Vagina (tissue), 2 donors: ENCODE measurements at places on chromosomes 7 and 10. TPM values are rescaled to one million over a fixed set of nuclear protein-coding genes. Genes with fewer than 3 reads are reported as not detected.

The HOXA2 gene
- total RNA-seq = 2.0 TPM

The ALKBH4 gene
- 8.3 TPM for total RNA-seq

The UCMA gene
- total RNA-seq = not detected

The JAKMIP3 gene
- total RNA-seq = 0.49 TPM

The FFAR4 gene
- total RNA-seq = 1.5 TPM

The PNLIPRP2 gene
- total RNA-seq = not detected

The PAX4 gene
- total RNA-seq = not detected

GRCh38 chr7:158074896-158075632 is 512.6 kb downstream of the PTPRN2 start:
- no peaks in the 10 kb centered on the region for H3K4me1 ChIP-seq
- no peaks in the 10 kb centered on the region for H3K27me3 ChIP-seq
- H3K36me3 ChIP-seq = no peaks in the 10 kb centered on the region
- DNase-seq = no peak
- H3K4me3 ChIP-seq = no peak overlapping the region

- H3K36me3 ChIP-seq = no peaks in the 10 kb centered on the region
- H3K4me3 ChIP-seq = peak overlapping the region; percentile 86
- no peaks in the 10 kb centered on the region for H3K27me3 ChIP-seq
These were observed 2.1 kb downstream of the PCOLCE start for GRCh38 chr7:100604028-100604975.

DNA sequence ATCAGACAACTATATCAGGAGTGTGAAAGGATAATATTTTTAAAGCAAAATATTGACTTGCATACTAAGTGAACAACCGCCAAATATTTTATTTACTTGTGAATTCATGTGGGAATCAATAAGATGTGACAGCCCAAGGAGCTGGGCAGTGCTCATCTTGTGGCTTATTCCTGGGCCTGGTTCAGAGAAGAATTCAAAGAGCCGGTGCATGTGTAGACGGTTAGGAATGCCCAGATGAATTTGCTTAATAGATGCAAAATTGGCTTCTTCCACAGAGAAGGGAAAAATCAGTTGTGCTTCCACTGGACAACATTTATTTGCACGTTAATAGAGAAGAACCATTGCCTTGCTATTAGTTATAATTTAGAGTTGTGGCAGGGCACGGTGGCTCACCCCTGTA is 4.4 kb downstream of the MYL7 start:
- H3K4me3 ChIP-seq = no peak overlapping the region
- H3K4me1 ChIP-seq = no peaks in the 10 kb centered on the region

DNA sequence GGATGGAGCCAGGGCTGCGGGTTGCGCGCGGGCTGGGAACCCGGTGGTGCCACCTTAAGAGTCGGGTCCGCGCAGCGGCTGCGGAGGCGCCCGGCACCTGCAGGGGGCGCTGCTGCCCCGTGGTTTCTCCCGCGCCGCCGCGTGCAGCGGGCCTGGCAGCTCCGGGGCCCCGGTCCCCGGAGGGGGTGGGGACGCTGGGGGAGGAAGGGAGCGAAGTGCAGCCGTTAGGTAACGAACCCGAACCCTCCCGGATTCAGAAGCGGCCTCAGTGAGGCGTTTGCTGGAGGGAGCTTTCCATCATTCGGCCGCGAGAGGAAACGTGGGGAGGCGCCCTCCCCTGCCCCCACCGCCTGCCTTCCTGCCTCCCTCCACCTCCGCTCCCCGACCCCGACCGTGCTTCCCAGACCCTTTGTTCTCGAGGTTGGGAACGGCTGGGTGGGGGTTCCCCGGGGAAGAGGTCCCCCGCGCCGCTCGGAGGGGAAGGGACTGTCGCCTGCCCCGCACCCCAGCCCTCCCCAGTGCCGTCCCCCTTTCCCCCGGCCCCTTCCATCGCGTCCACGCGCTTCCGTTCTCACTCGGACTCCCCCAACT is 29.6 kb downstream of the SKIDA1 start:
- peak overlapping the region; percentile 77 for H3K4me3 ChIP-seq
- no peak for DNase-seq
- H3K27me3 ChIP-seq = no peaks in the 10 kb centered on the region
- H3K4me1 ChIP-seq = peaks cover 21% of the 10 kb centered on the region

DNA sequence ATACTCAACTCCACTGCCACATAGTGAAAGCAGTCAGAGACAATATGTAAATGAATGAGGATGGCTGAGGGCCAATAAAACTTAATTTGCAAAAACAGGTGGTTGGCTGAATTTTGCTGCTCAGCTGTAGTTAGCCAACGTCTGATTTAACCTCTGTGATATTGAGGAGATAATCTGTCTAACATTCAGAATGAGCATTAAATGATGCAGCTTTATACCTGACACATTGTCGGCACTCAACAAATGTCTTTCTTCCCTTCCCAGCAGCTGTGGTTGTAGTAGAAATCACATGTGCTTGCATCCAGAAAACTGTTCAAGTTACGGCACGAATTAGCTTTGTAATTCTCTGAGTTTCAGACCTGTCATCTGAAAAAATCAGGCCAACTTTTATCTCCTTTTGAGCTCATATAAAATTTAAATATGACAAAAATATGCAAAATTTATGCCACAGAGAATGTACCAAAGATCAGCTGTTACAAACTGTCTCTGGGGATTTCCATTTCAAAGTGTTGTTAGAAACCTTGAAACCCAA is 1239.7 kb downstream of the GATA3 start:
- no peak overlapping the region for H3K4me3 ChIP-seq
- H3K27ac ChIP-seq = no peak overlapping the region
- no peaks in the 10 kb centered on the region for H3K36me3 ChIP-seq
- H3K4me1 ChIP-seq = no peaks in the 10 kb centered on the region
- DNase-seq = no peak
- H3K27me3 ChIP-seq = no peaks in the 10 kb centered on the region

DNA sequence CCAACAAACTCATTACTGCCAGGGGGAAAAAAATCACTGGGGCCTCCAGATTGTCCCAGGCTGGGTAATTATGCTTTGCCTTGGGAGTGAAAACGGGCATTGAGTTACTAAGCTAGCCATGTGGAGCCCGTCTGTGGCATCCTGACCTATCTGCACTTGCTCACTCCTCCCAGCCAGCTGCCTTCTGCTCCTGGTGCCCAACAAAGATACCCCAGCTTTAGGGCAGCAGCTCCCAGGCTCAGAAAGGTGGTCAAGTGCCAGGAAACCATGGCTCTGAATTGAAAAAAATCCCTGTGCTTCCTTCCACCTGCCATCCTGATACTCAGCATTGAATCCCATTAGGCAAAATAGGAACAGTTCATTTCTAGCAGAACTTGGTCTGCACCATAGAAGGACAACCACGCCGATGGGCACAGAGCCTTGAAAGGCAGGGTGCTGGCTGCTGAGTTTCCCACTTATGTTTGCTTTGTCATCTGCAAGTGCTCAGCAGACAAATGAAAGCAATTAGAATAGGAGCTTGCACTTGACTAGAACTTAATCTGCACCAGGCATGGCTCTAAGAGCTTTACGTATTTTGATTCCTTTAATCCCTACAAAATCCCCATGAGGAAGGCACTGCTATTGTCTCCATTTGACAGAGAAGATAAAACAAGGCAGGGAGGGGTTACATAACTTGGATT is 42.8 kb downstream of the HSPA12A start:
- H3K4me1 ChIP-seq = no peaks in the 10 kb centered on the region
- H3K27me3 ChIP-seq = no peaks in the 10 kb centered on the region
- no peak overlapping the region for H3K27ac ChIP-seq
- DNase-seq = no peak

DNA sequence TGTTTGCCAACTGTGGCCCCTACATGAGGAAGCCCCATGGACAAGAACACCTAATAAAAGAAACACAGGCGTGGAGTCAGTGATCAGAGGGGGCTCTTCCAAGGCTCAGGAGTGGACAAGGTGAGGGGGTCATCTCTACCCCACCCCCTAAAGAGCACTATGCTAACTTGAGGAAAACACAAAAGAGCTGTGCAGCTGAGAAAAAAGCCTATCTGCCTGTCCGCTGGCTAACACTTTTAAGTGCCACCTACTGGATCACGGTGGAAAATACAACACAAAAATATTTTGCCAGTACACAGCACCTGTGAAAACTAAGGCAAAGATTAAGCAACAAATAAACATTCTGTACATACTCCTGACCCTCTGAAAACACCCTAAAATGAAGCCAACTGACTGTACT is 53.1 kb upstream of the COBL start:
- no peaks in the 10 kb centered on the region for H3K4me1 ChIP-seq
- no peak overlapping the region for H3K27ac ChIP-seq
- DNase-seq = no peak
- no peaks in the 10 kb centered on the region for H3K36me3 ChIP-seq
- H3K4me3 ChIP-seq = no peak overlapping the region

DNA sequence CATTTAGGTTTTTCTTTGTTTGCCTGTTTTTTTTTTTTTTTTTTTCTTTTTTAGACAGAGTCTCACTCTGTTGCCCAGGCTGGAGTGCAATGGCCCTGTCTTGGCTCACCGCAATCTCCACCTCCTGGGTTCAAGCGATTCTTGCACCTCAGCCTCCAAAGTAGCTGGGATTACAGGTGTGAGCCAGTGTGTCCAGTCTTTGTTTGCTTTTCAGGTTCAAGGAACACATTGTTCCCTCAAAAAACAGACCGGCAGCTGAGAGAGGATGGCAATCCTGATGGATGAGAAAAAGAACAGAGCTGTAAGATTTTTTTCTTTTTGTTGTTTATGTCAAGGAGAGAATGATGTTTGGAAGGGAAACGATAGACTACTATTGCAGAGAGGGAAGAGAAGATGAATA is 23.3 kb upstream of the RHOBTB1 start:
- H3K4me1 ChIP-seq = peaks cover 22% of the 10 kb centered on the region
- H3K36me3 ChIP-seq = no peaks in the 10 kb centered on the region
- DNase-seq = no peak
- H3K27me3 ChIP-seq = no peaks in the 10 kb centered on the region
- H3K27ac ChIP-seq = no peak overlapping the region

- no peak for DNase-seq
- peak overlapping the region; percentile 91 for H3K4me3 ChIP-seq
- peaks cover 30% of the 10 kb centered on the region for H3K4me1 ChIP-seq
- H3K36me3 ChIP-seq = no peaks in the 10 kb centered on the region
- H3K27ac ChIP-seq = peak overlapping the region; percentile 86
- no peaks in the 10 kb centered on the region for H3K27me3 ChIP-seq
These were observed 797 bp upstream of the STMP1 start for GRCh38 chr7:135661311-135662122.

GRCh38 chr7:86939197-86939814 is 120.1 kb downstream of the ELAPOR2 start:
- no peaks in the 10 kb centered on the region for H3K4me1 ChIP-seq
- no peaks in the 10 kb centered on the region for H3K36me3 ChIP-seq
- no peak overlapping the region for H3K27ac ChIP-seq
- no peak overlapping the region for H3K4me3 ChIP-seq
- H3K27me3 ChIP-seq = no peaks in the 10 kb centered on the region
